RPMI7951 (cell line): ENCODE measurements at places on chromosomes 7 and 10. TPM values are rescaled to one million over a fixed set of nuclear protein-coding genes. Genes with fewer than 3 reads are reported as not detected.

- DNase-seq: no peak
Observed at GRCh38 chr7:116365797-116366196, 133.7 kb upstream of the CAV2 start.

GRCh38 chr7:104112623-104113022 lies 95.2 kb downstream of the ORC5 start:
- DNase-seq: no peak

DNA sequence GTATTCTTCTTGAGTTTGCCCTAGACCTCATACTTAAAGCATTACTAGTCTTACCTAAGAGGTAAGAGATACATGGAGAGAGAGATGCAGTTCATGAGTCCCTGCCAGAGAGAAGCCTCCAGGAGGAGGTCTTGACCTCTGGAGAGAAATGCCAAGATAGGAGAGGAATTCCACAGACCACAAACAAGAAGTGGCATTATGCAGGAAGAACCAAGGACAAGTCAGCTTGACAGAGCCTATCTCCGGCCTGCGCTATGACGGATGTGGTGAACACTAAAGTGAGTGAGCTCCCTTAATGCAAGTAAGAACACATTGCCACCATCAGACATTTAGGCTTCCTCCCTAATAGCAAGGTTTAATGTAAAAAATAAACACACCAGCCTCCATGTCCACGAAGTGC lies 27.9 kb upstream of the COL1A2 start:
- peak; percentile 91 for DNase-seq

DNA sequence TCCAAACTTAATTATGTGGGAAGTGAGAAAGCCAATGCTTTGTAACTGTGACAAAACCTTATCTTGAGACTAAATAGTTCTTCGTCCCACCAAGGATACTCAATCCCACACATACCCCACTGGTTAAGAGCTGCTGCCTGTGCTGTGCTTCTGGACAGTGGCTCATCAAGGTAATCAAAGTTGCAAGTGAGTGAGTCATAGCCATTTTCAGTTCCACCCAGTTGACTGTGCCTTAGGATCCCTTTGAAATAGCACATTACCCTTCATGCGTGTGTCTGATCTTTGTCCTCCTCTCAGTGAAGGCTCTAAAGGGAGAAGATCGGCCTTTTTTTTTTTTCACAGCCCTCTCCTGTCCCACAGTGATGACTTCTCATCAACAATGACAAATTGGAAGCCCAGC lies 706.0 kb upstream of the AUTS2 start:
- peak; percentile 39 for DNase-seq

- no peak for DNase-seq
Observed at GRCh38 chr7:80537091-80537490, 25.2 kb upstream of the GNAT3 start.

DNA sequence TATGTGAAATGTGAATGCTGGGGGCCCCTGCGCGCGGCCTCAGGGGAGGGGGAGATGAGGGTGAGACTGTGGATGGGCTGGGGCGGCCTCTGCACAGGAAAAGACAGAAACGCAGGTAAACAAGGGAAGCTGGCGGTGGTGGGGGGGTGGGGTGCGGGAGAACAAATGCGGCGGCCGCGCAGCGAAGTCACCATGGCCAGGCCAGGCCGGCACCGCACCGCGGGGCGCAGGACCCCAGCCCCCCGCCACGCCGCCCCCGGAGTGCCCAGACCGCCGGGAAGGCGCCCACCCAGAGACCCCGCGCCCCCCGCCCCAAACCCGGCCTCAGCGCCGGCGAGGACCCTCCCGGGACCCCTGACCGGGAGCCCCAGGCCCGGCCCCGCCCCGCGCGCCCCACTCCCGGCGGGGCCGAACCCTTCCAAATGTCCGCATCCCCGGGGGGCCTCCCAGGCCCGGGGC lies 14.5 kb upstream of the DNAAF5 start:
- DNase-seq: no peak

DNA sequence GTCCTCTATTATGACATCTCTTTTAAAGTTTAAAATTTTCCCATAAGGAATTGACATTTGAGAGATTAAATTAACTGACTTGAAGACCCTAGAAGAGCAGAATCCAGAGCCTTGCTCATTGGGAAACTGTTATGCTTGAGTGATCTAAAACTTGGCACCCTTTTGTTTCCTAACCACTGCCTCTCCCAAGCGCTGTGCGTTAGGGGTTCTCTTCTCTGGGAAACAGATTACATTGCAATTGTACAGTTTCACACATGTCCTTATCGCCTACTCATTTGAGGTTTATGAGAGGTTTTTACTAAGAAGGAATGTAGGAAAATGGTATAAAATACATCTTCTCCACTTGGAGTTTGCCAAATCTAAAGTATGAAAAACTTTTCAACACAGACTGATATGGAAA lies 126.8 kb upstream of the AMPH start:
- DNase-seq: no peak

DNA sequence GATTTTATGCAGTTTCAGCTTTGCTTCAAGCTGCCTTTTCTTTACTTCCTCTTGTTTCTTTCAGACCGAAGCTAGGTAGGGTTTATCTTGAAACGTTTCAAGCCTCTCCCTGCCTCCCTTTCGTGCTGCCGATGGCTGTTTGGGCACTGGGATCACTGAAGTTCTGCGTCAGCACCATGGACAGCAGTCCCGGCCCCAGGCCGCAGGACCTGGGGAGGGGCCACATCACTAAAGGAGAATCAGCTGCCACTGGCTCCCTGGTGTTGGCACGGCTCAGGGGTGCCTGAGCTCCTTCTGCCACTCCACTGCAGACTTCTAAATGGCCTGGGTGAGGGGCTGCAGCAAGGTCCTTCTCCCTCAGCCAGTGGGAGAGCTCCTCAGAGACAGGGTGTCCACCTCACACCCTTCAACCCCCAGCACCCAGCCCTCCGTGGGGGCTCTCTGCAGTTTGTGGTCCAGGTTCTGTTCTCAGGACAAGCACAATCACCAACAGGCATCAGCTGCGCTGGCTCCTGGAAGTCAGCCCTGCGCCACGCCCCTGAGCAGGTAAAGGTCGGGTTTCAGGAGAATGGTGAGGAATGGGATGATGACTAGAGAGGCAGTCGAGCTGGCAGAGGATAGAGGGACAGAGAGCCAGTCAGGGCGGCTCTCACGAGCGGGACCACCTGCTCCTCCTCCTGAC lies 387.2 kb downstream of the TCERG1L start:
- DNase-seq: no peak

DNA sequence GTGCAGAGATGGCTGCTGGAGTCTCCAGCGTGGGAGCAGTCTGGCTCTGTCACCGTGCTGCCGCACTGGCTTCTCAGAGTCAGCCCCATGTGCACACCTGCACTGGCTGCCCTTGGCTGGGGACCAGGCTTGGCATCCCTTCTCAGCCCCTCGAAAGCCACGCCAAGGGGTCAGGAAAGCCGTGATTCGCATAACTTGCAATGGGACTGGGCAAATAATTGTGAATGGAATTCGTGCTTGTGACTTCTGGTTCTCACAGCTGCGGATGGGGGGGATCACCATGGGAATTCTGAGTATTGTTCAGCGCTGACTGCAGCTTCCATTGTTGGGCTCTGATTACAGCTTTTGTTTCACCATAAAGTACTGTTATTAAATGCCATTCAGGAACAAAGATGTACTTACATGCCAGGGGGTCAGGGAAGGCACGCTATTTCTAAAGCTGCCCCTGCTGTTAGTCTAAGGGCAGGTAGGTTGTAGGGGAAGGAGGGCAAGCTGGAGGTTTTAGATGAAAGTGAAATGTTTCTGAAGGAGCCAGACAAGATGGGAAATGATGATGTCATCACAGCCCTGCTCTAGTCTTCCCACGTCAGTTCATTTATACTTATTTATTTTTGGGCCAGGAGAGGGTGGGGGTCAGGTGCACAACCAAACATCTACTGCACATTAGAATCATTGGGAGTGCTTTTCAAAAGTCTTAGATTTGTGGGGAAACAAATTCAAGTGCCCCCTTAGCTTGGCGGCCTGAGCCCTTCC lies 5.8 kb upstream of the PLEKHA1 start:
- no peak for DNase-seq

DNA sequence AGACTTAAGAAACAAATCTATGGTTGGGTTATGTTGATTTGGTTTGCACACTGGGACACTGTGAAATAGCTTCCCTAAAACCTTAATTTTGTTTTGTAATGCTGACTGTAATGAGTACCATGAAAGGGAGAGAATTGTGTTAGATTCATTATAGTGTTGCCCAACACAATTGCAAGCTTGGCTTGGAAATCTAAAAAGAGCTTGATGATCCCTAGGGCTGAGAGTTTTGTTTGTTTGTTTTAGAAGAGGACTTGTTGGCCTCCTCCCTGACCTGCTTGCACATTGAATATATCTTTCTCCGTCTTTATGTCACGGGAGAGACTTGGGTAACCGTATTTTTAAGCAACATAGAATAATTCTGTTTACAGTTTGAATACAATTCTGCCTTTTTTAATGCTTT lies 410.1 kb downstream of the ARL4A start:
- no peak for DNase-seq

- DNase-seq: no peak
Observed at GRCh38 chr10:101896225-101896877, 52.8 kb upstream of the KCNIP2 start.

- DNase-seq: peak; percentile 57
Observed at GRCh38 chr7:22348379-22348778, 8.6 kb downstream of the RAPGEF5 start.

- peak; percentile 90 for DNase-seq
Observed at GRCh38 chr10:131983780-131984179, 2.1 kb upstream of the BNIP3 start.

DNA sequence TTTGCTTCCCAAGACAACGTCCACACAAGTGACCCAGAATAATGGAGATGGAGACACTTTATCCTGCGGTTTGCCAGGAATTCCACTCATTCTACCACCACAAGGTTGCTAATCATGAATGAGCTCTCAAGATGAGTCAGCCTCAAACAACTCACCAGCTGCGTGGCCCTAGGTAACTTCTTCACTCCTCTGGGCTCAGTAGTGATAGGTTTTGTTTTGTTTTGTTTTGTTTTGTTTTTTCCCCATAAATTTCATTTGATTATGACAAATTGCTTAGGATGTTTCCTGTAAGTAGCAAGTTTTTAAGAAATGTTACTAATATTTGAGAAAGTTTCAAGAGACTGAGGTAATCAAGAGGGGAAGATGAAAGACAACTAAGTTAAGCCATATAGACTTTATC lies 286.8 kb downstream of the PARD3 start:
- DNase-seq: peak; percentile 97

- DNase-seq: no peak
Observed at GRCh38 chr10:129105266-129105665, 361.8 kb upstream of the MGMT start.

- no peak for DNase-seq
Observed at GRCh38 chr10:124387078-124387874, 31.4 kb downstream of the OAT start.

- DNase-seq: peak; percentile 32
Observed at GRCh38 chr7:42805601-42806000, 106.3 kb downstream of the C7orf25 start.

DNA sequence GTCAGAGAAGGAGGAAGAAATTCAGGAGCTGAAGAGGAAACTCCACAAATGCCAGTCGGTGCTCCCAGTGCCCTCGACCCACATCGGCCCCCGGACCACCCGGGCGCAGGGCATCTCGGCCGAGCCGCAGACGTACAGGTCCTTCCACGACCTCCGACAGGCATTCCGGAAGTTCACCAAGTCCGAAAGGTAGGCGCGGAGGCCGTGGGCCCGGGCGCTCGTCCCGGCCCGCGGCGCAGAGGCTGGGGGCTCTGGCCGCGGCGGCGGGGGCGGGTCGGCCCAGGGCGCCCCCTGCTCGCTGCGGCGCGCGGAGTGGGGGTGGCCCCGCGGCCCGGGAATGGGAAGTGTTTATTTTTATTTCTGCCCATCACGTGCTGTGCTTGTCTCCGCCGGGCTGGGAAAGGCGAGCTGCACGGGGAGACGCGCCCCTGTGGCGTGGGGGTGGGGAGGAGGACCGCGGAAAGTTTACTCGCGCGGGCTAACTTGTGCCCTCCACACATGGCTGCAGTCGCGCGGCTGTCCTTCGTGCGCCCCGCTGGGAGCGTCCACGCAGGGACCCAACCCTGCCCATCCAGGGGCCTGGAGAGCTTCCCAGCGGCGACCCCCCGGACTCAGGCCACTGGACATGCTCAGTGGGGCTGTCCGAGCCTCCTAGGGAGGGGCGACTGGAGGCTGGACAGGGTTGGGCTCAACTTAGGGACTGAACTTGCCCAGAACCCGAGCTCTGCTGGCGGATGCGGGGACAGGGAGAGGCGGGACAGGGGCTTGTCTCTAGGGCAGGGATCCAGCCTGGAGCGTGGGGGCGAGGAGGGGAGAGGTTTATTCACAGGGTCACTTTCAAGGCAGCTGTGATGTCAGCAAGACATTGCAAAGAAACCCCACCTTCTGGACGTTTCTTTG lies 82.6 kb upstream of the PRKG1 start:
- no peak for DNase-seq

GRCh38 chr7:75925717-75926435 lies 10.9 kb downstream of the POR start:
- no peak for DNase-seq

GRCh38 chr10:48496831-48497779 lies 107.8 kb downstream of the ARHGAP22 start:
- DNase-seq: peak; percentile 78

DNA sequence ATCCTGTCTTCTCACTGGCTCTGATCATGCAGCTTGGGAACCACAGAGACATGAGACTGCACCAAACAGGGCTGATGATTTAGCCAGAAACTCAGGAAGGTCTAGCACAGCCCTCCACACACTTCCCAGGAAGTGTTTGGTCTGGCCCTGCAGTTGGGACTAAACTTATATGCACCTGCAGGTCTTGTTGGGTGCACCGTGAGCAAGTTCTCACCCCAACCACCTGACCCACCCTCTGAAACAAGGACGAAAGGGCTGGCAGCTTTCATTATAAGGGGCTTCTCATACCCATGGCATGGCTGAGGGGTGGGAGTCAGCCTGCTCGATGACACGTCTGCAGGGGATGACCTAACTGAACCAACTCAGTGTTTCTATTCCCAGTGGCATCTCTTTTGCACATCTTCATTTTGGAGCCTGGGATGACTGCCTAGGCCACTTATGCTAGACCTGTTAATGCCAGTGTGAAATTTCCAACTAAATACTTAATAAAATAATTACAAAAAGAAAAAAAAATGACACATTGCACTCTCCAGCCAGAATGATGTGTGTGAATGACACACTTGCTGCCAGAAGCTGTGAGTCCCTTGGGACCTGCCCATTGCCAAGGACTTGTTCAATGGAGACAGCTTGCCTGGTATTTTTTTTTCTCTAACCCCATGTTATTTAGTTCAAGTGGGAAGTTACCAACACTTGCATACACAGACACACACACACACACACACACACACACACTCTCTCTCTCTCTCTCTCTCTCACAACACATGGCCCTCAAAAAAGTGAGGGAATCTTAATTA lies 102.6 kb downstream of the NEURL1 start:
- DNase-seq: no peak

GRCh38 chr7:140551355-140552239 lies 72.3 kb upstream of the MKRN1 start:
- DNase-seq: no peak

Gene ELOVL3
- total RNA-seq: 0.36 and 0.49 TPM in 2 replicates

Gene TMEM178B
- 4.1 and 4.3 TPM in 2 replicates for total RNA-seq

Gene STMP1
- 23.2 and 27.4 TPM in 2 replicates for total RNA-seq

Gene SLC26A3
- not detected in 2 replicates for total RNA-seq

Gene PRRT4
- not detected in 2 replicates for total RNA-seq

Gene PTPRE
- 17.5 TPM in 2 replicates for total RNA-seq
